ENCODE measurements at places on chromosomes 6 and 20.

DNA sequence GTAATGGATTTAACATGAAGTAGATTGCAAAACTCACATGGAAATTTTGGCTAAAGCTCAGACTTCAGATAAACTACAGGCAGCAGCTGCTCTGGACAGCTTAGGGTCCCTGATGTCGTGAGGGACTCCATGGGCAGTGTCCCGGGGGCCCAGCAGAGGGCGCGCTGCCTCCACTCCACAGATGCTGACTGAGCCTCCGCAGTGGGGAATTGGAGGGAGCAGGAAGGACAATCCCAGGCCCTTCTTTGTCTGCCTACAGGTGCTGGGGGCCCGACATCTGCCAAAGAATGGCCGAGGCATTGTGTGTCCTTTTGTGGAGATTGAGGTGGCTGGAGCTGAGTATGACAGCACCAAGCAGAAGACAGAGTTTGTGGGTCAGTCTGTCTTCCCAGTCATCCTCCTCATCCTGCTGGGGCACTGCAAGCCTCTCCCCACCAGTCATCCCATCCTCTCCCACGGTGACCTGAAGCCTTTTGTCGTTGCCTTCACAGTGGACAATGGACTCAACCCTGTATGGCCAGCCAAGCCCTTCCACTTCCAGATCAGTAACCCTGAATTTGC, 35.9 kb downstream of the PLCG1 start:
- peaks cover 54% of the 10 kb centered on the region for H3K4me1 ChIP-seq
- H3K36me3 ChIP-seq: peaks cover 41% of the 10 kb centered on the region
- no peaks in the 10 kb centered on the region for H3K27me3 ChIP-seq
- no peak overlapping the region for H3K4me3 ChIP-seq
- DNase-seq: peak; percentile 91
- peak overlapping the region; percentile 83 for H3K27ac ChIP-seq

DNA sequence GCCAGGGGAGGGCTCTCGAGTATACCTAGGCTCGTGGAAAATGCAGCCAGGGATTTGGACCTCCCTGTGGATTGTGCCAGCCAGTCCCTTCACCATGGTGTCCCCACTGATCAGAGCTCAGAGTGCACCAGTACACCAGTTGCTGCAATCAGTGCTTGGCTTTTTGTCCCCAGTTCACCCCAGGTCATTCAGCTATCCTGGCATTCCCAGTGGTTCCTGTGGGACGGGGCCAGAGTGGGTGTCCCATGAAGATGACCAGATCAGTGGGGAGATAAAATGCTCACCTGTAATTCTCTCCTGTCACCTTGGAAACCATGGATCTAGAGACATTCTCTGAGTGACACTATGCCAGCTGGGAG, 23.8 kb downstream of the MAS1 start:
- H3K27ac ChIP-seq: no peak overlapping the region
- DNase-seq: peak; percentile 30
- H3K27me3 ChIP-seq: no peaks in the 10 kb centered on the region

GRCh38 chr6:134733801-134734200, 216.1 kb downstream of the ALDH8A1 start:
- H3K27ac ChIP-seq: no peak overlapping the region
- H3K4me1 ChIP-seq: no peaks in the 10 kb centered on the region
- DNase-seq: no peak
- no peak overlapping the region for H3K4me3 ChIP-seq
- H3K36me3 ChIP-seq: no peaks in the 10 kb centered on the region

GRCh38 chr20:59010995-59011873, 4.2 kb upstream of the CTSZ start:
- peak; percentile 74 for DNase-seq
- H3K27me3 ChIP-seq: no peaks in the 10 kb centered on the region
- peak overlapping the region; percentile 70 for H3K27ac ChIP-seq
- peak overlapping the region; percentile 45 for H3K4me3 ChIP-seq
- H3K36me3 ChIP-seq: no peaks in the 10 kb centered on the region
- peaks cover 6% of the 10 kb centered on the region for H3K4me1 ChIP-seq

GRCh38 chr6:7675353-7675945, 50.5 kb upstream of the BMP6 start:
- H3K36me3 ChIP-seq: no peaks in the 10 kb centered on the region
- H3K4me3 ChIP-seq: no peak overlapping the region
- no peaks in the 10 kb centered on the region for H3K4me1 ChIP-seq
- no peak overlapping the region for H3K27ac ChIP-seq
- no peaks in the 10 kb centered on the region for H3K27me3 ChIP-seq
- no peak for DNase-seq

GRCh38 chr6:155080881-155081845, 86.0 kb downstream of the TIAM2 start:
- H3K4me1 ChIP-seq: peaks cover 20% of the 10 kb centered on the region
- H3K4me3 ChIP-seq: no peak overlapping the region
- H3K27me3 ChIP-seq: no peaks in the 10 kb centered on the region
- H3K27ac ChIP-seq: no peak overlapping the region
- DNase-seq: no peak

DNA sequence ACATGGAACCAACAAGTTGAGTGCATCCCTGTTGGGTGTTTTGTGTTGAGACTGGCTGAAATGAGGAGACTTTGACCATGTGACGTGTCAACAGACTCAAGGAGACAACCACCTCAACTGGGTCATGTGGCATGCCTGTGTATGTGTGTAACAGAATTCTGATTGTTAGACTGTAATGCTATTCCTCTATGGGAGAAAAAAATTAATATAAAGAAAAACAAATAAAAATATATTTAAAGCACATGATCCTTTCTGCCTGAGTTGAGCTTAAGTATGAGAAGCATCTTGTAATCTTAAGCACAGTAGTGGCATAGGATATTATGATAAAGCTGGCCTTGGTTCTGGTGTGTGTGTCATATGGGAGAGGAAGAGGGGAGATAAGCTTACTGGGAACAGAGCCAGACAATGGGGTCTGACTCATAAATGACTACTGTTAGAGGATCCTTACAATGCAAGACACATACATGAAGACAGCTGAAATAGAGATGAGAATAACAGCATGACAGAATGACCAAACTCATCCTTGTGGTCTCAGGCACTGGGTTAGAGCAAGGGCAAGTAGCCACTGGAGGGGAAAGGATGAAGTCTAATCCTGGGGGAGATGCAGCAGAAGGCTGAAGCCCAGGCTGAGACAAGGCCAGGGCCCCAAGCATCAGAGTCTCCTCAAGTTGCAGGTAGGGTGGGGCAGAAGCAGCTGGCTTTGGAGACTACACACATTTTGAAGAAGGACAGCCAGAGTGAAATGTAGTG, 9.2 kb downstream of the TP53INP2 start:
- H3K27me3 ChIP-seq: no peaks in the 10 kb centered on the region
- DNase-seq: no peak
- no peak overlapping the region for H3K4me3 ChIP-seq
- H3K4me1 ChIP-seq: peaks cover 6% of the 10 kb centered on the region
- peaks cover 20% of the 10 kb centered on the region for H3K36me3 ChIP-seq
- H3K27ac ChIP-seq: no peak overlapping the region

- no peak for DNase-seq
- no peaks in the 10 kb centered on the region for H3K27me3 ChIP-seq
- no peak overlapping the region for H3K27ac ChIP-seq
- H3K4me1 ChIP-seq: peaks cover 26% of the 10 kb centered on the region
- H3K4me3 ChIP-seq: no peak overlapping the region
Measured at GRCh38 chr6:80145509-80145908, 39.0 kb downstream of the BCKDHB start.

DNA sequence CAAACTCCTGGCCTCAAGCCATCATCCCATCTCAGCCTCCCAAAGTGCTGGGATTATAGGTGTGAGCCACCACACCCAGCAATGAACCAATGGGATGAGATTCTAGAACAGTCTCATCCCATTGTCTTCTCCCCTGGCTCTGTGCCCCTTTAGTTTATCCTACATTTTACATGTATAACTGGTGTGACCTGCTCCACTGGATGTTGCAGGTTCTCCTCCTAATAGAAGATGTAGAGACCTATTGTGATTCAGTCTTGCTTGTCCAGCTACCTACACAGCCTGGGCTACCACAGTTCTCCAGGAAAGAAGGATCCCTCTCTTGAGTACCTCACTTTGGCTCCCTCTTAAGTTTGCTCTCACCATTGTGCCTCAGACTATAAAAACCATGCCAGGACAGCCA, 2.0 kb upstream of the FKBPL start:
- peaks cover 17% of the 10 kb centered on the region for H3K4me1 ChIP-seq
- H3K4me3 ChIP-seq: no peak overlapping the region
- H3K27ac ChIP-seq: no peak overlapping the region
- no peaks in the 10 kb centered on the region for H3K27me3 ChIP-seq

DNA sequence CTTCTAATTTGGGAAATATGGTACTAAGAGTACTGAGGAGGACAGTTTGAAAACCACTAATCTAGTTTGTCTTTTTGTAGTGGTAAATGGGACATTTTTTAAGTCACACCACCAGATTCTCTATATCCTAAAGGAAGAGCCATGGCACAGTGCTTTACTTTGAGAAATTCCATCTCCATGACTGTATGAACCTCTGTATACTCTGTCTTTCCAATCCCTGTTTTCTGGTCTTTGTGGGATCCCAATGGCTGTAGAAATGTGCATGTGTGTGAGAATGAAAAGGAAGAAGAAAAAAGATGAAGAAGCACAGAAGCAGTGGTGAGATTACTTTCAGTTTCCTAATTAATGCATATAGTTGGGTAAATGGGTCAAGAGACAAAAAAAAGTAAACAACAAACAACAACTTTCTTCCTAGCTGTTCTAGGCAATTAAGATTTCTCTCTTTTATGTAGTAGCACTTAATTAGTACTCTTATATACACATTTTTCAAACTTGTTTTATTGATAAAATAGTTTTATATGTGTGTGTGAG, 141.2 kb upstream of the HCRTR2 start:
- no peaks in the 10 kb centered on the region for H3K4me1 ChIP-seq
- no peaks in the 10 kb centered on the region for H3K36me3 ChIP-seq
- DNase-seq: no peak
- H3K27ac ChIP-seq: no peak overlapping the region
- H3K27me3 ChIP-seq: no peaks in the 10 kb centered on the region

- H3K27me3 ChIP-seq: no peaks in the 10 kb centered on the region
- DNase-seq: no peak
- H3K36me3 ChIP-seq: no peaks in the 10 kb centered on the region
- H3K4me1 ChIP-seq: no peaks in the 10 kb centered on the region
Measured at GRCh38 chr6:149483849-149484655, 762 bp downstream of the ZC3H12D start.

DNA sequence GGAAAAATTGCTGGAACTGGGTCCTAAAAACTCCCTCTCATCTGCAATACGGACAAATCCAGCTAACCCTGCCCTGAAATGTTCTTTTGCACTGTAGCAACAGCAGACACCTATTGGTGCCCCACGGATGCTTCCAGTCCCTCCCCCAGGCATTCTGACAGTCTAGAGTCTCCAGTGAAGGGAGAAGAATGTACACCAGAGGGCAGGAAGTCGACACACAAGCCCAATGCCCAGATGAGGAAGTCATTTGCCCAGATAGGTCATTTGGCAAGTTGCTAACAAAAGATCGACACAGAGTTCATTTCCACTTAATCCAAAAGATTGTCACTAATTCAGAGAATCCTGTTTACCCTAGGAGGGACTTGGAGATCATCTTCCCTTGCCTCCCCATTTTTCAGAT, 293.0 kb upstream of the PRDM1 start:
- peaks cover under 1% of the 10 kb centered on the region for H3K4me1 ChIP-seq
- H3K27ac ChIP-seq: no peak overlapping the region
- H3K36me3 ChIP-seq: no peaks in the 10 kb centered on the region
- no peak overlapping the region for H3K4me3 ChIP-seq

GRCh38 chr6:53236241-53236640, 87.6 kb upstream of the GCM1 start:
- no peak for DNase-seq
- H3K36me3 ChIP-seq: no peaks in the 10 kb centered on the region
- H3K27me3 ChIP-seq: no peaks in the 10 kb centered on the region
- H3K4me1 ChIP-seq: no peaks in the 10 kb centered on the region
- H3K4me3 ChIP-seq: no peak overlapping the region
- H3K27ac ChIP-seq: no peak overlapping the region

- DNase-seq: no peak
- H3K4me1 ChIP-seq: peaks cover 7% of the 10 kb centered on the region
- no peaks in the 10 kb centered on the region for H3K27me3 ChIP-seq
- no peaks in the 10 kb centered on the region for H3K36me3 ChIP-seq
Measured at GRCh38 chr6:129130959-129131681, 248.2 kb downstream of the LAMA2 start.

DNA sequence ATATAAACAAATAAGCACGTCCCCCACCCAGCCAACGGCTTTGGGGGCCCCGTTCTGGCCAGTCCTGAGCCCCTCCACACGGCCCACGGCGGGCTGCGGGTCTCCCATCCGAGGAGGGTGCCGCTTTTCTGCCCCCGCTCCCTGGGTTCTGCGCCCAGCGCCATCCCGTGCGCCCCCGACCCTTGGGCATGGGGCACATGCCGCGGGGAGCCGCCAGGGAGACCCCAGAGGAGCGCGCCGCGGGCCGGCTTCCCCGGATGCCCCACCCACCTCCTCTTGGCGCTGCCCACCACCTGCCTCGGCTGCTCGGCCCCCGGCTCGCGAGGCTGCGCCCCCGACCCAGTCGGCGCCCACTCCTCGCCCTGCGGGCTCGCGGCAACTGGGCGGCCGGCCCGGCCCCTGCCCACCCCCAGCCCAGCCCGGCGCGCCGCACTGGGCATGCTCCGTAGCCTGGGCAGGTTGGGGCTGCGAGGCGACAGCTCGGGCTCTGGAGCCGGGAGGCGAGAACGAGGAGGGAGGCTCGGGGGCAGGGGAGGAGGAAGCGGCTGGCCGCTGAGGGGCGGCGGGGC, 570 bp upstream of the PLCB4 start:
- no peaks in the 10 kb centered on the region for H3K4me1 ChIP-seq
- H3K4me3 ChIP-seq: peak overlapping the region; percentile 83
- H3K27ac ChIP-seq: peak overlapping the region; percentile 86
- DNase-seq: no peak

DNA sequence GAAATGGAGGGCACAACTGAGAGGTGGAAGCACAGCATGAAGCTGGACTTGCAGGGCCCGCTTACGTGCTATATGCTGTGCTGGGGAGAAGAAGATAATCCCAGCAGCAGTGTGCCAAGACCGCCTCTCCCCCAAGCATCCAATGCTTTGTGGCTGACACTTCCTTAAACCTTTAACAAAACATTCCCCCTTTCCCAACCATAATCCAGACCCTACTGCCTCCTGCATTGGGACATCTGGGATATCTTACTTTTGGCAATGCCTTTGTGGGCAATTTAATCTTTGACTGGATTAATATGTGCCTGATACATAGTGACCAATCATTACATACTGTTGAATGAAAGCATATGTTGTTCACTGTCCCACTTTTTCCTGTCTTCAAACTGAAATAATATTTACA, 3.1 kb upstream of the TENT5A start:
- no peak overlapping the region for H3K27ac ChIP-seq
- DNase-seq: no peak
- H3K4me3 ChIP-seq: no peak overlapping the region
- no peaks in the 10 kb centered on the region for H3K4me1 ChIP-seq
- no peaks in the 10 kb centered on the region for H3K36me3 ChIP-seq

GRCh38 chr6:1893470-1894130, 283.9 kb downstream of the FOXC1 start:
- H3K4me3 ChIP-seq: no peak overlapping the region
- DNase-seq: no peak
- H3K36me3 ChIP-seq: no peaks in the 10 kb centered on the region
- no peaks in the 10 kb centered on the region for H3K27me3 ChIP-seq
- H3K27ac ChIP-seq: peak overlapping the region; percentile 83

All from ascending aorta (tissue), 2 donors.